NCI-H774 (cell line): ENCODE measurements at places on chromosomes 5 and 9.

GRCh38 chr9:91750343-91750742 lies 199.7 kb downstream of the ROR2 start:
- peak; percentile 1 for DNase-seq

- DNase-seq = peak; percentile 36
These were observed 62.2 kb downstream of the RAD23B start for GRCh38 chr9:107345327-107345726.

GRCh38 chr5:77339337-77339890 lies 128.9 kb downstream of the PDE8B start:
- no peak for DNase-seq

GRCh38 chr5:138649316-138649720 lies 74.1 kb upstream of the HSPA9 start:
- DNase-seq = no peak
